ENCODE measurements at places on chromosomes 4 and X.
A peak's percentile ranks its signal among the peaks of the same experiment; 100 is the strongest.

DNA sequence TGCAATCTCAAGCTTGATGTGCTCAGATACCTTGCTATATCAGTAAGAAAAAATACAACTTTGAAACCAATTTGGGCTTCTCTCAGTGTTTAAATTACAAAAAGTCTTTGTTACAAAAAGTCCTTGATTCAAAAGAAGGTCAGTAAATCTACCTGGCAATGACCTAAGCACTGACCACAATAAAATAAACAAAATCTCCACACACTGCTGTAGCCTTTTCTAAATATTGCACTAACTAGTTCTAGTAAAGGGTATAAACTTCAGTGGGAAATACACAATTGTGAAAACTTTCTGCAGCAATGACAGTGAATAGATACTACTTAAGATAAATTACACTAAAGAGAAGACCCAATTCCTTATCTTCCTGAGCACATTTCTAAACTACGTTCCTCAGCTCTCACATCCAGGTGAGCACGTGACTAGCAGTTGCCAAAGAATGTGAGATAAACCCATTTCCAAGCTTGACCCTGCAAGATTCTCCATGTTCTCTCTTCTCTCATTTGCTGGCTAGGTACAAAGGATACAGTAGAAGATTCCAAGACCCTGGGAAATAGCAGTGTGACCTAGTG lies 81.4 kb upstream of the GPR34 start:
- no peak for DNase-seq

- no peak for DNase-seq
Observed at GRCh38 chr4:98556451-98556850, 102.0 kb downstream of the TSPAN5 start.

DNA sequence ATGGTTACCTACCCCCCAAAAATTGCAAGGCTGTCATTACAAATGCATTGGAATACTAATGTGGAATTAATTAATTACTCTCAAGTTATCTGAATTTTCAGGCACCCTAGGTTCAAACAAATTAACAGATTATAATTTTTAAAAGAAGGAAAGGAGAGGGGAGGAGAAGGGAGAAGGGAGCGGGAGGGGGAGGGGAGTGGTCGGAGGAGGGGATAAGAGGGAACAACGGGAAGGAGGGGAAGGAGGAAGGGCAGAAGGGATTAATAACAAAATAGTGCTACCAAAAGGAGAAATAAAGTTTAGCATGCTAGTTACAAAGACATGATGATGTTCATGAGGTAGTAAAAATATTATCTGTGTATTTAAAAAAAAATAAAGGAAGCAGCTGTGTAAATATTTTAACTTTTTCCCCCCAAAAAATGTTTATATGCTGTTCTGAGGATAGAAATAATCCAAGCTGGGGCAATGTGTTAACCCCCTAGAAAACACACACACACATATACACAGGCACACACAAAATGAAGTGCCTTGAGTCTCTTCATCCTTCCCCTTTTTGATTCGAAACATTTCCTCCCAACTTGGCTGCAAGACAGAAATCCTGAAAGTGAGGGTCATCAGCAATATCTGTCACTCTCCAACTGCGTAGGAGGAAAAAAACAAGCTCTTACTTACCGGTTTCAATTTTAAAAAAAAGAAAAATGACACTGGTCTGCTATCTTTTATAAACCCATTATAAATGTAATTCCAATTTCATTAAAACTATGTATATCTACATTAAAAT lies 58.8 kb downstream of the PPP3CA start:
- no peak for DNase-seq

GRCh38 chr4:82335043-82335442 lies 38.7 kb downstream of the HNRNPD start:
- DNase-seq = no peak

DNA sequence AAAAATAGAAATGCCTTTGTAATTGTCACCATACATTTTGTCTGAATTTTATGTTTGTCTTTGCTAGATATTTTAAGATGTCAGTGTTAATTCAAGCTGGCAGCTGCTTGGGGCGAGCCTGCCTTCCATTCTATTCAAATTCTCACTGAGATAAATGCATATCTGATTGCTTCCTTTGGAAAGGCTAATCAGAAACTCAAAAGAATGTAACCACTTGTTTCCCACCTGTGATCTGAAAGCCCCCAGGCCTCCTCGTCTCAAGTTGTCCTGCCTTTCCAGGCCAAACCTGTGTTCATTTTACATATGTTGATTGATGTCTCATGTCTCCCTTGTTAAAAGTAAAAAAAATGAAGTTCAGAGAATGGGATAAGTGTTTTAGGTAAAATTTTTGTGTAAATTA lies 318.7 kb upstream of the TECRL start:
- no peak for DNase-seq

- DNase-seq = no peak
Observed at GRCh38 chr4:113537203-113537602, 224.3 kb downstream of the CAMK2D start.

- no peak for DNase-seq
Observed at GRCh38 chr4:12036450-12036849, 607.8 kb upstream of the HS3ST1 start.

- no peak for DNase-seq
Observed at GRCh38 chr4:116180157-116180601, 905.2 kb downstream of the TRAM1L1 start.

- no peak for DNase-seq
Observed at GRCh38 chr4:106615410-106615945, 246.9 kb upstream of the GIMD1 start.

DNA sequence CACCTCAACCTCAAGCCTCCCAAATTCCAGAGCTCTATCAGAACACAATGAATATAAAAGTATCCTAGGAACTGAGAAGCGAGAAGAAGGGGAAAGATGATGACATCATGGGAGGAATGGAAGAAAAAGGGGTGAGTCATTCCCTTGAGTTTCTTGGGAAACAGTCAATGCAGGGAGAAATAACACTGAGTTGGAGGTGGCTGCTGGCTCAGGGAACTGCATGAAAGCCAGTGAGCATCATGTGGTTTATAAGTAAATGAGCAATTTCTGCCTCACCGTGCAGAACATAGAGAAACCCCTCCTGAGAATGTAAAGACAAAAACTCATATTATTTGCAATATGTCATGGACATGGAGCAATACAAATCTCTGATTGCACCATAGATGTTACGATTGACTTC lies 73.3 kb downstream of the SHOX start:
- DNase-seq = no peak

GRCh38 chr4:183098019-183098722 lies 886 bp upstream of the WWC2 start:
- DNase-seq = peak; percentile 78

GRCh38 chrX:17500145-17500579 lies 125.2 kb downstream of the NHS start:
- no peak for DNase-seq

- no peak for DNase-seq
Observed at GRCh38 chrX:150569155-150569477, 695 bp downstream of the MTM1 start.

DNA sequence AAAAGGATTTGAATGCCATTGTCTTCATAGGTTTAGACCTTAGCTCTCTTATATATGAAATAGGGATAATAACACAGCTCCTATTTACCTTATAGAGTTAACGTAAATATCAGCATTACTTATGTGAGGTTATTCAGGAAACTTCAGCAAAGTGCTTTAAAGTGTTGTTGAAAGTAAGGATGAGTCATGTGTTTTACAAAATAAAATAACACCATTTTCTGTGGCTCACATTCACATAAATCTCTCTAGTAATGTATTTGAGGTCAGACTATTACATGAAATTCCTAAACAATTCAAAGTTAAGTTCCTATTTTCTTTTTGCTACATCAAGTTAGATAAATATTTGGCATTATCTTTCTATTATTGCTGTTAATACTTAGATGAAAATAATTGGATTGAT lies 2.9 kb downstream of the GNRHR start:
- DNase-seq = no peak

DNA sequence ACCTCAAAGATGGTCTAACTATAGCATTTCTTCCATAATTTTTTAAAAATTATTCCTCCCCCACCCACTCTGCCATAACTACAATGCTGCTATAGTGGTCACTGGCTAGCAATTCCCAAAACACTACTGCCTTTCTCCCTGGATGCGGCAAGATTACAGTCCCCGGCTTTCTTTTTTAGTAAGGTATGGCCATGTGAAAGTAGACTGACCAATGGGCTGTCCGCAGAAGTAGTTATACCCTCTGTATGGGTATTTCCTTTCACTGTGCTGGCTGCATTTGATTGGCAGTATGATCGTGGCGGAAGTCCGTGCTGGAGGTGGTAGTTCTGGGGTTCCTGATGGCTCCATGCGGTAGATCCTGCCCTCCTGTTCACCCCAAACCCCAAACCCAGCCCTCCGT lies 166.0 kb downstream of the FBXO8 start:
- DNase-seq = no peak

DNA sequence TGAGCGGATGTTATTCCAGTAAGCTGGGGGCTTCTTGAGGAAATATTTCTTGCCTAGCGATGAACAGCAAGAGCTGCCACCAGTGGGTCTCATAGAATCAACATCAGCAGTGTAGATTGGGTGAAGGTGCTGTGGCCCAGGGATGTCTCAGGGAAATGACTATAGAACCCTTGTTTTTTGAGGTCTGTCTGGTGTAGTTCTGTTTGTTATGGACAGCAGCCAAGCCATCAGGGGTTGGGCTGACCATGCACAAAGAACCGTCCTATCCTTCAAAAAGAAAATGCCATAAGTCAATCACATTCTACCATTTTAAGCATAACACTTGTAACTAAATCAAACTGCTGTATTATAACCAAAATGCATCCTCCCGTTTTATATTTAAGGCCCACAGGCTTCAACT lies 17.3 kb upstream of the C1GALT1C1 start:
- no peak for DNase-seq

DNA sequence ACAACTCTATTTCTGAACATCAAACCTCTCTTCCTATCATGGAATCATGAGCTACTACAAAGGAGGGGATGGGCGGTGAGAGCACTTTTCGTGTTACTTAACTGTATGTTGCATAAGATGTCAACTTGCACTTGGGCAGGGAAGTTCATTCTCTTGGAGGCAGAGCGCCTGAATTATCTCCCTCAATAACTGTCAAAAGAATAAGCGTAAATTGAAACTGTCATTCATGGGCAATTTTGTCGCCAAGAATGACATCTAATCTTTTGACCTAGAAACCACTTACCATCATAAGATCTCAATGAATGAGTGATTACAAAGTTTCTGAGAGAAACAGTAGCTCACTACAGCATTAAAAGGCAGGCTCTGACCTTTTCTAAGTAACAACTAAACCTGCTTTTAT lies 23.5 kb upstream of the USP26 start:
- no peak for DNase-seq

DNA sequence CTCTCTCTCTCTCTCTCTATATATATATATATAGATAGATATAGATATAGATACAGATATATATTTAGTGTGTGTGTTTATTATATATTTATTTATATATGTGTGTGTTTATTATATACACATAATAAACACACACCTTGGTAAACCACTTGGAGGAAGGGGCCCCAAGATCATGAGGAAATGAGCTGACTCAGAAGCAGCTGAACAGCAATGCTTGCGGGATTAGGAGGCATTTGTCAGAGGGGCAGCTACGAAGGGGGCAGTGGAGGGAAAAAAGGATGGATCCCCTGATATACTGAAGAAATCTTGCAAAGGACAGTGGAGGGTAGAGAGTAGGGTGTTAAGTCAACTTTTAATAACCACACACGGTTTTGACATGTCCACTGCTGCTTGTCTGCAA lies 120.0 kb upstream of the SORBS2 start:
- no peak for DNase-seq

- no peak for DNase-seq
Observed at GRCh38 chrX:151815398-151815797, 80.9 kb downstream of the CNGA2 start.

DNA sequence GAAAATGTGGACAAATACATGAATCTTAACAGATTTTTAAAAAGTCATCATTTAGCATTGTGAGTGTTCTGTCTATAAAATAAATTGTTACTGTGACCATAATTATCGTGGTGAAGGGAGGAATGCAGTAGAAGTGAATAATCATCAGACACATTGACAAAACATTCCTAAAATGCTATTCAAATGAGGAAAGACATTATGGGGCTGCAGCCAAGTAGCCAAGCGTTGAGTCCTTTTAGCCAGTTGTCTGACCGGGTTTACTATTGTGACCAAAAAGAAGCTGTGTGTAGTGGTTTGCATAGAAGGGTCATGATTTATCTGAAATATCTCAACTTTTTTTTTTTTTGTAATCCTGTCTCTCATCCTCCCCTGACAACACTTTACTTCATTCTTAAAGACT lies 19.5 kb downstream of the WWC2 start:
- no peak for DNase-seq

GRCh38 chr4:2163311-2163821 lies 78.6 kb downstream of the HAUS3 start:
- DNase-seq = no peak

GRCh38 chr4:152999346-153000075 lies 63.4 kb downstream of the FHDC1 start:
- no peak for DNase-seq

DNA sequence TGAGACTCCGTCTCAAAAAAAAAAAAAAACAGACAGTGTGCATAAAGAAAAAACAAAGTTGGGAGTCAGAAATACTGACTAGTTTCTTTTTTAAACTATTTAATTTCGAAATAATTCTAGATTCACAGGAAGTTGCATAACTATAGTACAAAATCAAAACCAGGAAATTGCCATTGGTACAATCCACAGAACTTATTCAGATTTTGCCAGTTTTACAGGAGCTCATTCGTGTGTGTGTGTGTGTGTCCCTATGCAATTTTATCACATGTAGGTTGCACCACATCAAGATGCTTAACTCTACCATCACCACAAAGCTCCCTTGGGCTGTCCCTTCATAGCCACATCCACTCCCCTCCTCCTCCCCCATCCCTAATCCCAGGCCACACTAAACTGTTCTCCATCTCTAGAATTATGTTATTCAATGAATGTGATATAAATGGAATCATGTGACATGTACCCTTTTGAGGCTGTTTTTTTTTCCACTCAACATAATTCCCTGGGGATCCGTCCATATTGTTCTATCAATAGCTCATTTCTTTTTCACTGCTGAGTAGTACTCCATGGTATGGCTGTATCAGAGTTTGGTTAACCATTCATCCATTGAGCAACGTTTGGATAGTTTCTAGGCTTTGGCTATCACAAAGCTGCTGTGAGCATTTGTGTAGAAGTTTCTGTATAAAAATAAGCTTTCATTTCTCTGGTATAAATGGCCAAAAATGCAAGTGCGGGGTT lies 16.3 kb upstream of the DDX3X start:
- no peak for DNase-seq

DNA sequence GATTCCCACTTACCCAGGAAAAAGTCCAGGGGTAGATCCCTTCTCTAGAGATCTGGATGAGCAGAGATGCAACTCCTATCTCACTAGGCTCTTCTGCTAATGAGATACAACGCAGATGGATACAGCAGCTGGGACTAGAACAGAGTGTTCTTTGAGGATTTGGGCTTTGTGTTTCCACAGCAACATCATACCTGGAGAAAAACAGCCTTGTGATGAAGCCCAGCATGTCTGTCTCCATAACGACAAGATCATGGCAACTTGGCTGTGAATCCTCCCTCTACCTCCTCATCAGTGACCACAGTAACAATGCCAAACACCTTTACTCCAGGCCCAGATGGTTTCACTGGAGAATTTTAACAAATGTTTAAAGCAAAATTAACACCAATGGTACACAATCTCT lies 80.1 kb downstream of the RCHY1 start:
- no peak for DNase-seq

GRCh38 chrX:151773434-151773833 lies 38.9 kb downstream of the CNGA2 start:
- DNase-seq = no peak
